ENCODE measurements at places on chromosomes 4 and X. TPM values are rescaled to one million over a fixed set of nuclear protein-coding genes. Genes with fewer than 3 reads are reported as not detected.

Gene MAGEB10
- not detected for polyA plus RNA-seq

Gene TMSB15B
- 9.6 TPM for polyA plus RNA-seq

Gene PAGE3
- not detected for polyA plus RNA-seq

Gene ITIH6
- not detected for polyA plus RNA-seq

Gene EGFL6
- polyA plus RNA-seq: 0.92 TPM

Gene CTAG1A
- not detected for polyA plus RNA-seq

Gene NLGN4X
- polyA plus RNA-seq: 0.38 TPM

Gene GLRA2
- polyA plus RNA-seq: not detected

Gene SLC10A7
- 3.4 TPM for polyA plus RNA-seq

Gene HPGD
- polyA plus RNA-seq: 30.0 TPM

Gene IL2
- not detected for polyA plus RNA-seq

Gene UCP1
- polyA plus RNA-seq: not detected

Gene PRRG3
- 0.15 TPM for polyA plus RNA-seq

Gene FGG
- 1.5 TPM for polyA plus RNA-seq

Gene UGT2B17
- polyA plus RNA-seq: not detected

Gene NUDT11
- 1.2 TPM for polyA plus RNA-seq

Gene IL13RA1
- polyA plus RNA-seq: 19.1 TPM

Gene VEGFD
- polyA plus RNA-seq: 0.25 TPM

Gene IL15
- polyA plus RNA-seq: 9.8 TPM

Gene PAGE1
- polyA plus RNA-seq: not detected

Gene TNIP3
- polyA plus RNA-seq: 0.12 TPM

Gene UGT2A1
- polyA plus RNA-seq: not detected

Gene TEX13D
- polyA plus RNA-seq: 0.46 TPM

Gene CT47B1
- polyA plus RNA-seq: not detected

Gene UGT2B15
- 16.5 TPM for polyA plus RNA-seq

Gene HELT
- polyA plus RNA-seq: not detected

Gene HHIP
- 3.2 TPM for polyA plus RNA-seq

Gene PQBP1
- polyA plus RNA-seq: 133 TPM

Measured in stomach (tissue), 19 donors.